Hepatocyte (in vitro differentiated cells): ENCODE measurements at places on chromosomes 12 and 14. TPM values are rescaled to one million over a fixed set of nuclear protein-coding genes. Genes with fewer than 3 reads are reported as not detected.

DNA sequence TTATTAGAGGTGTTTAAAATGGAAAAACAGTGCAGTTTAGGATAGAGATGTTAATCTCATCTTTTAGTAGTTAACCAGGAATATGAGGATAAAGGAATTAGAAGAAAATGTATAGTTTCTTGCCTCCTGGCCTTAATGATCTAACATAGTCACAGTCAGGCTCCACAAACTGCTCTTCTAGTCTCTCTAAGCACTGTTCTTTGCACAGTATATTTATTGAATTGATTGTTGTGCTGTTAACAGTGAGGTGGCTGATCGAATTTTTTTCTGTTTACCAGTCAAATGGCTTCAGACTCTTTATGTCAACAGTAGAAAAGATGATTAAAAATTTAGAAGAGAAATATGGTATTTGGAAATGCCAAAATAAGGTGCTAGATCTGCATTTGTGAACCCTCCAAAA is 37.8 kb downstream of the ATF7IP start:
- no peak for DNase-seq

- DNase-seq, result no peak
Measured at GRCh38 chr14:72075649-72076334, 143.6 kb downstream of the RGS6 start.

DNA sequence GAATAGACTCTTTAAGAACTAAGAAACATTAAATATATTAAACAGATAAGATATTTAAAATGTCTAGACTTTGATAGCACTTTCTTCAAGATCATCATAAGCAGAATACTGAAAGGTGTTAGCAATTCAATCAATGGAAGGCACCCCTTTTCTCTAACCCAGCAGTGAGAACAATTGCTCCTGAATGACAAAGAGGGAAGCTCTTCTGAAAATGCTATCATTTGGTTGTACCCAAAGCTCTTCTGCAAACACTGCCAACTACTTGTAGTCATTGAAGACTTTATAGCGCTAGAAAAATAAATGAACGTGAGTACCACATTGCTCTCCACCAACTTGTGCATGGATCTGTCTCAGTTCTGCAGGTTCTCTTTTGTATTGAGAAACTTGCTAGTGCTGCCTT is 62.2 kb upstream of the LMO3 start:
- DNase-seq, result no peak

GRCh38 chr12:83468988-83469908 is 782.5 kb downstream of the TMTC2 start:
- DNase-seq, result no peak

CBLN3 gene
- 2.2 and 2.8 TPM in 2 replicates for total RNA-seq

- DNase-seq, result no peak
Measured at GRCh38 chr14:24136684-24137528, 912 bp downstream of the PSME1 start.

GTF2A1 gene
- 23.3 and 25.1 TPM in 2 replicates for total RNA-seq

- no peak for DNase-seq
Measured at GRCh38 chr14:39398382-39398781, 33.9 kb downstream of the FBXO33 start.

- no peak for DNase-seq
Measured at GRCh38 chr14:69804902-69805301, 7.9 kb upstream of the SLC10A1 start.

GRCh38 chr12:105667973-105668743 is 337.7 kb downstream of the C12orf75 start:
- DNase-seq, result no peak

TCL1B gene
- 0.50 TPM in 1 of 2 replicates, not detected in the other for total RNA-seq

GPR162 gene
- 1.2 and 2.3 TPM in 2 replicates for total RNA-seq

GRCh38 chr12:46402941-46403718 is 30.6 kb upstream of the SLC38A2 start:
- DNase-seq, result no peak

PZP gene
- 0.08 and 0.10 TPM in 2 replicates for total RNA-seq

GRCh38 chr12:42380733-42381132 is 54.8 kb downstream of the PPHLN1 start:
- DNase-seq, result no peak

DNA sequence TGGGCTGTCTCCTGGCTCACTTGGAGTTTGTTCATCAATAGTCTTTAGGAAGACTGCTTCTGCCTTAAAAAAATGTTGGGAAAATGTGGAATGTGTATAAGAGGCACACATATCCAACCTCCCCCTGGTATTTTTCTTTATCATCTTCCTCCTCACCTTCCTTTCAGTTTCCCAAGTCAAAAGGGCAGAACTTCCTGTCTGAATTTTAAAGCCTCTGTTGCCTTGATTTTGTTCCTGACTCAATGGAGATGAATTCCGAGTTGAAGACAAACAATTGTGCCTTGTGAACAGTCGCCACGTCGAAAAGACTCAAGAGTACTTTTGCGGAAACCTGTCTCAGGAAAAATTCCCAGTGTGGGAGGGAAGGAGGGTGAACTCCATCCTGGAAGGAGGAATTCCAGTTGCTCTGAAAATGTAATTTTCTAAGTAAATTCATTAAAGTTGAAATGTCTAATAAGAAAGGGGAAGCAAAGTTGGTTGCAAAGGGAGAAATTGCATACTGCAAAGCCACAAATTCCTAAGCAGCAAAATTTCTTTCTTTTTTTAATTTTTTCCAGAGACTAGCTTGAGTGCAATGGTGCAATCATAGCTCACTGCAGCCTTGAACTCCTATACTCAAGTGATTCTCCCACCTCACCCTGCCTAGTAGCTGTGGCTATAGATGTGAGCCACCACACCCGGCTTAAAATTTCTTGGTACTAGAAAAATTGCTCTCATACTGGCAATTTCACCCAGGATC is 50.2 kb upstream of the ELK3 start:
- no peak for DNase-seq

DNA sequence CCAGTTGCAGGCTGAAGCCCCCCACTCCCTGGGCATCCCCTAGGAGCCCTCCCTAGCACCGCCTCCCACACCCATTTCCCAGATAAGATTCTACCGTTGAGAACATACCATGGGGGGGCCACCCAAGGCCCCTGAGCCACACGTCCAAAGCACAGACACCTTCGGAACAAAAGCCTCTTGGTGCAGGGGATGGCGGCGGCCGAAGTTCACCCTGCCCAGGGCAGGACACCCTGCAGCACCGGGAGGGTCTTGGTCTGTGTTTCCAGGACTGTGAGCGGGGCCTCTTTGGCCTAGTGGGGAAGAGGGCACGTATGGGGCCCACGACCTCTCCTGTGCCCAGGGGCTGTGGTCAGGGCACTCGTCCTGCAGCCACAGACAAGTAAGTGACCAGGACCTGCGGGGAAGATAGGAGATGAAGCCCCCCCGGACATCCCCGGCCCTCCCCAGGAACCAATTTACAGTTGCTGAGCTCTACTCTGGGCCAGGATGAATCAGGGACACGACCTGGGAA is 154.3 kb upstream of the C14orf180 start:
- no peak for DNase-seq
